ENCODE measurements at places on chromosomes 12 and 14.

- DNase-seq: peak; percentile 3
Measured at GRCh38 chr14:23344481-23344880, 8.2 kb downstream of the SLC22A17 start.

DNA sequence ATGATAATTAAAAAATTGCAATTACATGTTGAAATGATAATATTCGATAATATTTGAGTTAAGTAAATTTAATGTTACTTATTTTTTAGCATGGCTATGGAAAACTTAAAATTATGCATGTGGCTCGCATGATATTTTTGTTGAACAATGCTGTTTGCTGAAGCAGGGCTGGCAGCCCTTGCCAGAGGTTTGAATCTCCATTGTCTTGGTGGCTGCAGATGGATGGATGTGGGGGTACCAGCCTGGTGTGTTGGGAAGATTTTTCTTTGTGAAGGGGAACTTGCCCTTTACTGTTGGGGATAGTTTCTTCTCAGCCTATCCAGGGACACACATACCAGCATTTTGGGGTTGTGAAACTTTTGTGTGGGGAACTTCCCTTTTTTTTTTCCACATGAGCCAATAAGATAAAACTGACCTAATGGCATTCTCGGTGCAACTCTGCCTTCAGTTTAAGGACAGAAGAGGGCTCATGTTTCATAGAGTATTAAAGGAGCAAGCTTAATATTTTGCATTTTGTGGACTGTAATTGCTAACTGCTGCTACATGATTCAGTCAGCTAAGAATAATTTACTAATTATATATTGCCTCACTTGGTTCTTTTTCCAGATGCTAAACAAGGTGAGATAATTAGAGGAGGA is 8.8 kb downstream of the RASSF3 start:
- peak; percentile 22 for DNase-seq

DNA sequence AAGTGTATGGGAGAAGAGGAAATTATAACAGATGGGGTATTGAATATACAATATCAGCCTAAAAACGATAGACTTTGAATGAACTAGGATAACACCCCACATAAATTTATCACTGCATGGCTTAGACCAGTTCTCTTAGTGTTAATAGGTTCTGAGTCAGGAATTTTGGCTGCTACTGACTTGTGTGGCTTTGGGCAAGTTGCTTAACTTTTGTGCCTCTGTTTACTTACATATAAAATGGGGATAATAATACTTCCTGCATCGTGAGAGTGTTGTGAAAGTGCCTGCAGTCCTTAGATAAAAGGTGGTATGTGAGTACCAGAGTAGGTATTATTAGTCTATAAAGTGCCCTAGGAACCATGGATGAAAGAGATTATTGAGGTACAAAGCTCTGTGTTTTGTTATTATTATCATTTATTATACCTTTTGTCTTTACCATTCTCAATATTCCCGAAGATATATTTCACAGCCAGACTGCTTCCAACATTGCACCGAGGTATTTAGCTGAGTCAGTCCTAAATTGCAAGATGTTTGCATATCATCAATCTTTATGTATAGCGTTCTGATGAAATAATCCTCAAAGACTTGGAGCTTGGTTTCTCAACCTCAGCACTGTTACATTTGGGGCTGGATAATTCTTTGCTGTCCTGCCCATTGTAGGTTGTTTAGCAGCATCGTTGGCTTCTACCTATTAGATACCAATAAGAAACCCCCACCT is 2.3 kb upstream of the PAWR start:
- no peak for DNase-seq

DNA sequence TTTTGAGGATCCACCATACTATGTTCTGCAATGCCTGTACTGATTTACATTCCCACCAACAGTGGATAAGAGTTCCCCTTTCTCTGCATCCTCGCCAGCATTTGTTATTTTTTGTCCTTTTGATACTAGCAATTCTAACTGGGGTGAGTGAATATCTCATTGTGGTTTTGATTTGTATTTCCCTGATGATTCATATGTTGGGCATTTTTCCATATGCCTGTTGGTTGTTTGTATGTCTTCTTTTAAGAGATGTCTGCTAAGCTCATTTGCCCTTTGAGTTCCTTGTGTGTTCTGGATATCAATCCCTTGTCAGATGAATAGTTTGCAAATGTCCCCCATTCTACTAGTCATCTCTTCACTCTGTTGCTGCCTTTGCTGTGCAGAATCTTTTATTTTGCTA is 49.0 kb upstream of the MSRB3 start:
- DNase-seq: no peak

GRCh38 chr12:48881686-48882314 is 16.1 kb upstream of the RND1 start:
- no peak for DNase-seq

- peak; percentile 71 for DNase-seq
Measured at GRCh38 chr12:9064201-9064814, 51.4 kb downstream of the A2M start.

DNA sequence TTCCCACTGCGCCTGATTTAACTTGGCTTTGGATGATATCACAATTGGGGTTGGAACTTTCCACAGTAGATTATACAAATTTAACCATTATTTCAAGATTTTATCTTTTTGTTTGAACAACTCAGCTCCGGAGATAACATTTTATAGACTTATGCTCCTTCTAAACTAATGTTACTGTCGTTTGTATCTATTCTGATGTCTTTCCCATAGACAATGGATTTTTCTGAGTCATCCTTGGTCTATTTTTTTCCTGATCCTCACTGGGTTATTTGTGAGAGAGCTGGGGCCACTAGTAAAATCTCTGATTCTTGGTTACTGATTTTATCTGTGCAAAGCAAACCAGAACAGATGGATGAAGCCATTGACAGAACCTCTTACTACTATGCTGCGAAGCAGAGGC is 175.1 kb downstream of the SLC38A4 start:
- DNase-seq: no peak

DNA sequence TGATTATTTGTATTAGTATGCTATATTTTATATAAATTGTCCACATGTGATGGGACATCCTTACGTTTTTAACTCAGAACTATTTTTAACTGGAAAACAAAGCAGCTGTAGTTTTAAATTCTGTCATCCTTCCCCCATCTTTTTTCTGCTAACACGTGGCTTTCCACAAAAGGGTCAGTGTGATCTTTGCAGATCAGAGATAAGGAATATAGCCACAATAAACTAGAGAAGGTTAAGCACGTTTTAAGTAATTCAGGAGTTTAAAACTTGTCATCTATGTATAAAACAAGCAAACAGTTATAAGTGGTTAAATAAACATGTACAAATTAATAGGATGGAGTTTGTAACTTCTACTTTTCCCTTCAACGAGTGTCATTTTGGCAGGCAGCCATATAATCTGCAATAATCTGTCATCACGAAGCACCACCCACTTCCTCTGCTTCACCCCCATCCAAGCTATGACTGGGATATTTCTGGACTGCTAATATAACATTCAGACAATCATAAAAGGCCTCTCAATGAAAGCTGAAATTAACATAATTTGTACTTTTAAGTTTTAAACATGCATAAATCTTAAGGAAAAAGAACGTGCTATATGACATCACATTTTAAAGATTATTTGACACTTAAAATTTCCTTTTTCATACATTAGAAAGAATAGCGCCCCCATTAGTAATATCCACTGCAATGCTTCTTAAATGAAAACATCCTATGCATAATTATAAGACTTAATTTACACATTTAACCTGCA is 15.3 kb downstream of the TAOK3 start:
- no peak for DNase-seq

Data from AG08396 (cell line).